ENCODE measurements at places on chromosomes 5 and 9.

DNA sequence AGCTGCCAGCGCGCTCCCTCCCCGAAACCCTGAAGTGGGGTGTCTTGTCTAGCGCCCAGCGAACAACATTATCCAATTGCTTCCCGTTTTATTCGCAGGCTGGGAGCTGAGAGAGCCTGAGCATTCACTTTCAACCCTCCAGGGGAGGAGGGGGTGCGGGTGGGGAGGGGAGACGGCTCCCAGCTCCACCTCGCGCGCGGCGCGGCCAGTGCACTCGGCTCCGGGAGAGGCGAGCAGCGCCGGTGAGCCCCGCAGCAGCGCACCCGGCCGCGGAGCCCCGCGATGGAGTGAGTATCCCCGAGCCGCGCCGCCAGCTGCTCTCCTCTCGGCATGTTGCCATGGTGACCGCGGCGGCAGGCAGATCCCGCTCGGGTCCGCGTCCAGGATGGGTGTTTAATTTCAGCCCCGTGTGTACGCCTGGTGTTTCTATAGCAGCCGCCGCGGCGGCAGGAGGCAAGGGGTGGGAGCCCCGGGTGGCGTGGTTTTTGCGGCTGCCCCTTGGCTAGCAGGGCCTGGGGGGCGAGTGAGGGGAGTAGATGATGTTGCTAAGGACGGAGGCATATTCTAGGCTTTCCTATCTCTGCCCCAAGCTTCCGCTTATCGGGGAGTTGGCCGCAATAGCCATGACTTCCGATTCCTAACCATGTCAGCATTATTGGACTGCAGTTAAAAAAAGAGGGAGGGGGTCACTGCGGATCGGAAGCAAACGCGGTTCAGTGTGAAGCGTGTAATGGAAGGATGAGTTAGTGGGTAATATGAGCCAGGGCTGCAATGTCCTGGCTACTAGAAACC lies 139.2 kb upstream of the PALM2AKAP2 start:
- no peak for DNase-seq

DNA sequence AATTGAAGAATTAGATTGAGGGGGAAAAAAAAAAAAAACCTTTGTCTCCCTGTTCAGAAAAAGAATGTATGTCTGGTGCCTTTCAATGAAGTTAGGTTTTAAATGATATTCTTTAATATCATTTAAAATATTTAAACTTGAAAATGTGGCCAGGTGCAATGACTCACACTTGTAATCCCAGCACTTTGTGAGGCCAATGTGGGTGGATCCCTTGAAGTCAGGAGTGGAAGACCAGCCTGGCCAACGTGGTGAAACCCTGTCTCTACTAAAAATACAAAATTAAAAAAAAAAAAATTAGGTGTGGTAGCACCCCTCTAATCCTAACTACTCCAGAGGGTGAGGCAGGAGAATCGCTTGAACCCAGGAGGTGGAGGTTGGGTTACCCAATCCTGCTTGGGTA lies 111.1 kb upstream of the RASA1 start:
- no peak for DNase-seq

DNA sequence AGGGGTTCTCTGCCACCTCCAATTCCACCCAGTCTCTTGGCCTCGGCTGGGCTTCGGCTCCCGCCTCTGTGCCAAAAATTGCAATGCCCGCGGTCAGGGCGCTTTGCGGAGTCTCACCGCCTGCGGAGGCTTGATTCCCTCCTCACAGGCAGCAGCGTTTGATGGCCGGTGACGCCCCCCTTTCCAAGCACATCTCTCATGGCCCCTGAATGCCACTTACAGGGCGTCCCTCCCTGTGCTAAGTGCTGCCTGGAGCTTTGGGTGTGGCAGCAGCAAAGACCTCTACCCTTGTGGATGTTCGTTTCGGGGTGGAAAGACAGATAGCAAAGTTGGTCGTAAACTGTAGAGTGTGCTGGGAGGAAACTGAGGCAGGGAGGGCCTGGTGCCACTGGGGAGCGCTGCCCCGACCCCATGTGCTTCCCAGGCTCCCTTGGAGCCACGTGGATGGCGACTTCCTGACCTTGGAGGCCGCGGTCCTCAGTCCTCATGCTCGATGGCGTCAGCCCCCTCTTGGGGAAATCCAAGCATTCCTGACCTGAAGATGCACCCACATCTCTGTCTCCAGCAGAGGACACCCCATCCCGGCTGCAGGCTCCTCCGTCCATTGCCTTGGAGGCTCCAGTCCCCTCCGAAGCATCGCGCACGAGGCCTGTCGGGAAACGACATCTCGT lies 249.2 kb upstream of the IRX4 start:
- no peak for DNase-seq

DNA sequence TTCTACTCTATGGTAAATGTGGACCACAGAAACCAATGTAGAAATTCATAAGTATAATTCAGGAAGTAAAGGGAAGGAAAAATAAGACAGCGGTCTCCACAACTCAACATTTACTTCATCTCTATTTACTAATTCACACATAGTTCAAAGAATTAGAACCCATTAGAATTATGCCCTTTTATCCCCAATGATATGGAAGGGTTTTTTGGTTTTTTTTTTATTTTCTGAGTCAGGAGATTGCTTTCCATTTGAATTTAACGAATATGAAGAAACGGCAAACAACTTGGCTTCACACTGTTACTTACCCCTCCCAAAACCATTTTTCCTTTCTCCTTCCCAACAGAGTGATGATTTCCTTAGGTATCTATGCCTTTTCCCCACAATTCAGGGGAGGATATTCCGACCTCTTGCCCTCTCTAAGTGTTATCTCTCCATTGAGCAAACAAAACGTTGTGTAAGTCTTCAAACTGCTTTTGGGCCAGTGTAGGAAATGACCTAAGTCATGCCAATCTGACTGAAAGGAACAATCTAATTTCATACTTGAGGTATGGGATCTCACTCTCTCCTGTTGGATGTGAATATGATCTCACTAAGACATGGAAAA lies 72.0 kb downstream of the CETN3 start:
- no peak for DNase-seq

GRCh38 chr5:164909673-164910072 lies 1404.3 kb downstream of the MAT2B start:
- DNase-seq, result no peak

GRCh38 chr5:175629261-175629660 lies 28.6 kb upstream of the HRH2 start:
- no peak for DNase-seq

DNA sequence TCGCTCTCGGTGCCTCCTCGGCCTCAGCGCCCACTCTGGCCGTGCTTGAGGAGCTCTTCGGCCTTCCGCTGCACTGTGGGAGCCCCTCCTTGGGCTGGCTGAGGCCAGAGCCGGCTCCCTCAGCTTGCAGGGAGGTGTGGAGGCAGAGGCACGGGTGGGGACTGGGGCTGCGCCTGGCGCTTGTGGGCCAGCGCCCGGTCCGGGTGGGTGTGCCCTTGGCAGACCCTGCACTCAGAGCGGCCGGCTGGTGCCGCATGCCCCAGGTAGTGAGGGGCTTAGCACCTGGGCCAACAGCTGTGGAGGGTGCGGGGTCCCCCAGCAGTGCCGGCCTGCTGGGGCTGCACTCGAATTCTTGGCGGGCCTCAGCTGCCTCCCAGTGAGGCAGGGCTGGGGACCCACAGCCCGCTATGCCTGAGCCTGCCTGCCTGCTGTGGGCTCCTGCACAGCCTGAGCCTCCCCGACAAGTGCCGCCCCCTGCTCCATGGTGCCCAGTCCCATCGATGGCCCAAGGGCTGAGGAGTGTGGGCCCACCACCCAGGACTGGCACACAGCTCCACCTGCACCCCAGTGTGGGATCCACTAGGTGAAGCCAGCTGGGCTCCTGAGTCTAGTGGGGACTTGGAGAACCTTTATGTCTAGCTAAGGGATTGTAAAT lies 2085.2 kb upstream of the ACO1 start:
- DNase-seq, result no peak
